ENCODE measurements at places on chromosomes 5 and 9.

- peak; percentile 90 for DNase-seq
These were observed 209.1 kb downstream of the TARS1 start for GRCh38 chr5:33649549-33650482.

DNA sequence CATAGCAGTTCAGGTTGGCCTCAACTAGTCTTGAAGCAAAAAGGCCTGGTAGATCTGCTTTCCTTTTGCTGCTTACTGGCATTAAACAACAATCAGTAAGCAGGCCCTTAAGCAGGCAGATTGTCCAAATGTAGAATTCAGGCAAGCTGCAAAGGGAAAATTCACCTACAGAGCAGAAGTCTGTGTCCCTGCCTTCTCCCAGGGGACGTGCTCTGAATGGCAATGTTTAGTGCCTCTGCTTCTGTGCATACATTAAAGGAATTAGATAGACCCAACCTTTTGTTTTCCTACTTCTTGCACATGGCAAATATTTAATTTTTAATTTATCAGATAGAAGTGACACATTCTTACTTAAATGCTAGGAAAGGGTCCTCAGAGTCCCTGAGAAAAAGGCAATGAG is 328.8 kb upstream of the PIK3R1 start:
- DNase-seq = no peak

DNA sequence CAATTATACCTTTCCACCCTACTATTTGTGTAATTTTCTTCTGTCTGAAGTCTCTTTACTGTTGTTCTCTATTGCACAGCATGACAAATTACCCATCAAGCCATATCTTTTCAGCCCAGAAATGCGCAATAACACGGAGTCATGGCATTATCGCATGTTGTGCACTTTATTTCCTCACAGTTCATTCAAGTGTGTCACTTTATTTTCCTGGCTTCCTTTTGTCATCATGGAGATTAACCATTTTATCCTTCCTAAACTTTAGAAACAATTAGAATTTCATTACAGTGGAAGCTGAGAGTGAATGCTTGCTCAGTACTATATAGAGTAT is 41.3 kb upstream of the MEF2C start:
- DNase-seq = no peak

GRCh38 chr9:88736136-88736637 is 201.2 kb downstream of the NXNL2 start:
- DNase-seq = no peak

- no peak for DNase-seq
These were observed 103.0 kb upstream of the CTSL start for GRCh38 chr9:87622923-87623322.

GRCh38 chr9:136220017-136220729 is 15.2 kb upstream of the LHX3 start:
- DNase-seq = peak; percentile 63

- DNase-seq = no peak
These were observed 250.8 kb upstream of the FBXL7 start for GRCh38 chr5:15249152-15249551.

GRCh38 chr5:129172580-129172979 is 78.0 kb downstream of the ISOC1 start:
- no peak for DNase-seq

DNA sequence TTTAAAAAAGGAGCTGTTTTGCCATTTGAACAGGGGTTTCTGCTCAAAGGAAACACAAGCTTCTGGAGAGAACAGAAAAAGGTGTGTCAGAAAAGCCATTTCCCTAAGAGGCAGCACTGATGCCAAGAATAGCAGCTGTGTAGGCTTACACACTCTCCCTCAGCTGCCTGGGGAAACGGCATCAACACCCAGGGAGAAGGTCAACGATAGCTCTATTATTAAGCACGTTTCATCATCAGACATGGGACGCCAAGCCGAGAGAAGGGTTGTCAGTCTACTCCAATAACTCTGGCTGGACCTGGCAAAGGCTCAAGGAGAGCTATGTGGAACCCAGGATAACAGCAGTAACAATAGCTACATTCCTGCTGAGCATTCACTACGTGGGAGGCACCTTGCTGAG is 314.2 kb downstream of the CDK5RAP2 start:
- no peak for DNase-seq

DNA sequence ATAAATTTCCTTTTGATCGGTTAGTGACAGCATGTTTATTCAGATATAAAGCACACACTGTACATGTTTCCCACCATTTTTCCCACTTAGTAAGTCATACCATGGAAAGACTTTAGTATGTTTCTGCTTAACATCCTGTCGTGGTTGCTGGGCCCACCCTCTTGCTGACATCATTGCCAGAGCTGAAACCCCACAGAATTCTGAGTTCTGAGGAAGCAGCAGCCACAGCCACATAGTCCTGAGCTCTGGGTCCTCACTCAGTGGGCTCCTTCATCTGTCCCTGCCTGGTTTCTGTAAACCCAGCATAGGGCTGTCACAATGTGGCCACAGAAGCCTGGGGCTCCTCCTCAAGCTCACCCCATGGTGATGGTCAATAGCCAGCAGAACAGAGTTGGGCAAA is 441.5 kb downstream of the ENC1 start:
- no peak for DNase-seq

DNA sequence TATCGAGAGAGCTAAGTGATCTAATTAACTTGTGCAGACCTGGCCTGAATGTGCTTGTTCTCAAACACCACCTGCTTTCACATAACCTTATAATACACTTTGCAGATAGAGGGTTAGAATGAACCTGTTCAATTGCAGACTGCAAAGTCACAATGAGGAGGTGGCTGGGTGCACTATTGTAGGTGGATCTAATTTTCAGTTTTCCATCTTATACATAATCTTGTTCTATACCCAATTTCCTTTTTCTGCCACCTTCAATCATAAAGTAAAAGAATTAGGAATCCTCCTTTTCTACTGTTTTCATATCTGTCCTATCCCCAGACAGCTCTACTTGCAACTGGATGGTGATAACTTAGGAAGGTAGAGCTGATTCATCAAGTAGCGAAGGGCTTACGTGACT is 68.8 kb upstream of the APC start:
- DNase-seq = no peak

- DNase-seq = peak; percentile 75
These were observed 114.9 kb upstream of the TRIM32 start for GRCh38 chr9:116572095-116572748.

- DNase-seq = peak; percentile 48
These were observed 129.5 kb downstream of the TTLL11 start for GRCh38 chr9:121963528-121963995.

- DNase-seq = no peak
These were observed 92.2 kb downstream of the INVS start for GRCh38 chr9:100191264-100191663.

- no peak for DNase-seq
These were observed 8.8 kb downstream of the KCNV2 start for GRCh38 chr9:2725898-2726649.

GRCh38 chr9:72506615-72507014 is 14.8 kb upstream of the TMC1 start:
- no peak for DNase-seq

Measured in PC-9 (cell line).